Activated T-cell treated with anti-CD3 and anti-CD28 coated beads, Interleukin-2, amount 50 U/mL, for 24 hours (primary cell): ENCODE measurements at places on chromosomes 5 and 9.

- H3K36me3 ChIP-seq: no peaks in the 10 kb centered on the region
- H3K27me3 ChIP-seq: peaks cover 70% of the 10 kb centered on the region
- no peak overlapping the region for H3K27ac ChIP-seq
- H3K4me1 ChIP-seq: no peaks in the 10 kb centered on the region
- H3K4me3 ChIP-seq: no peak overlapping the region
These were observed 18.1 kb downstream of the MAP1B start for GRCh38 chr5:72125271-72125940.

DNA sequence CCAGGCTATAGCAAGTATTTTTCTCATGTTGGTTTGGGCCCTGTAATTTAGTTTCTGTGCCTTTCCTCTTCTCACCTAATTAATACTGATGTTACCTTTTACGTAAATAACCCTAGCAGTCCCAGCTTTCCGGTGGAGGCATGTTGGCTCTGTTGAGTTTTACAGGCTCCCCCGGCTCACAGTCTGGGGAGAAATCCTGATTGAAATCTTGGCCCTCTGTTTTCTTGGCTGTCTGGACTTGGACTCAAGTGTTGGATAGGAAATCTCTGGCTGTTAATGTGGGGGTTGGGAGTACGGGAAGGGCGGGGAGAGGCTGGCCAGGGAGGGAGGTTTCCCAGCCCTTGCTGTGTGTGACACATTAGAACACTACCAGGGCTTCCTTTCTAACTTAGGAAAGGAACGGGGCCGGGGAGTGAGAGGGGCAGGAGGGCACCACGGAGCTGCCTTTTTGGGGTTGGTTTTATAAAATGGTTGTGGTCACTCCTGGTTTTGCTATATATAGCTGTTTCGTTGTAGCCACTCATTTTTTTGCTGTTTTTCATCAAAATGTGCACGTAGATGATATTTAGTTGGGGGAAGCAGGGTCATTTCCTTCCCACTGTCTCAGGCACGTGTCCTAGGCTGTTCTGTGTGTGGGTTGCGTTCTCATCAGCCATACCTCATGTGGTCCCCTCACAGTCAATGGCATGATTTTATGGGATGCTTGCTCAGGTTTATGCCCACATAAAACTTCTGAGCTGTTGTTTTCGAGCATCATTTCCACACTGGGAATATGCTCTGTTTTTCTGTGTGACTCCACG, 11.0 kb downstream of the TRIO start:
- H3K27ac ChIP-seq: no peak overlapping the region
- H3K36me3 ChIP-seq: no peaks in the 10 kb centered on the region
- no peak overlapping the region for H3K4me3 ChIP-seq
- no peak for DNase-seq
- H3K27me3 ChIP-seq: peaks cover 36% of the 10 kb centered on the region

DNA sequence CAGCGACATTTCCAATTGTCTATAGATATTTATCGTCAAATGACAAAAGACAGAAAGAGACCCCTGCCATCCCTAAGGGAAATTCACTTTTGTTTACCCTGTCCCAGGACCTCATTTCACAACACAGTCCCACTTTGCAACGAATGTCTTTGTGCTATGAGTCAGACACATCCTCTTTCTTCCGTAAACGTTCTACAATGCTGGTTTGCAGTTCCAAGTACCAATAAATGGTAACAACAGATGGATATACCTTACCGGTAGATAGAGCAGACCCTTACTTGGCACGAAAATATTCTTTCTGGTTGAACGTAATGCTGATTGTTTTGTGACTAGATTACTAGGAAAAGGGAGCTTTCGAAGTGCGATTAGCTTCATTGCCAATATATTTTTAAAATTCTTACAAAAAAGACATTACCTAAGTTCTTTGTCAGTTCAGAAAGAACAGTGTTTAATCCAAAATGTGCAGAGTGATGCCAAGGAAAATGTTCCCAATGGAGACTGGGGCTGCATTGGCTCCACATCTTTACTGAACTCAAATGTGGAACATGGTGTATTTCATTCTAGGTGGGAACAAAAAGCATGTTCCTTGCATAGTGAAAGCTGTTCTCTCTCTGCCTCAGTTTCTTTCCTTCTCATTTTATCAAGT, 202.5 kb upstream of the SLC27A6 start:
- DNase-seq: no peak
- H3K27ac ChIP-seq: no peak overlapping the region
- H3K4me1 ChIP-seq: no peaks in the 10 kb centered on the region
- H3K27me3 ChIP-seq: no peaks in the 10 kb centered on the region
- no peaks in the 10 kb centered on the region for H3K36me3 ChIP-seq
- H3K4me3 ChIP-seq: no peak overlapping the region

DNA sequence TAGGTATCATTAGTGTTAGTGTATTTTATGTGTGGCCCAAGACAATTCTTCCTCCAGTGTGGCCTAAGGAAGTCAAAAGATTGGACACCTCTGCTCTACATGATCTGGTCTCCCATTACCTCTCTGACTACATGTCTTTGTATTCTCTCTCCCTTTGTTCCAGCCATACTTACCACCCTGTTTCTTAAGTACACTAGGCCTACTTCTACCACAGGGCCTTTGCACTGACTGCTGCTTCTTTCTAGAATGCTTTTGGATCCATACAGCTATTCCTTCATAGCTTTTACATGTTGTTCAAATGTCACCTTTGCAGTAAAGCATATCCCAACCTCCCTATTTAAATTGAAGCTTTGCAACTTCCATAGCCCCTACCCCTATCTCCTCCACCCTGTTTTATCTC, 5.4 kb downstream of the XRCC4 start:
- H3K27ac ChIP-seq: no peak overlapping the region
- no peaks in the 10 kb centered on the region for H3K27me3 ChIP-seq
- no peak overlapping the region for H3K4me3 ChIP-seq
- peaks cover 5% of the 10 kb centered on the region for H3K36me3 ChIP-seq
- DNase-seq: no peak

DNA sequence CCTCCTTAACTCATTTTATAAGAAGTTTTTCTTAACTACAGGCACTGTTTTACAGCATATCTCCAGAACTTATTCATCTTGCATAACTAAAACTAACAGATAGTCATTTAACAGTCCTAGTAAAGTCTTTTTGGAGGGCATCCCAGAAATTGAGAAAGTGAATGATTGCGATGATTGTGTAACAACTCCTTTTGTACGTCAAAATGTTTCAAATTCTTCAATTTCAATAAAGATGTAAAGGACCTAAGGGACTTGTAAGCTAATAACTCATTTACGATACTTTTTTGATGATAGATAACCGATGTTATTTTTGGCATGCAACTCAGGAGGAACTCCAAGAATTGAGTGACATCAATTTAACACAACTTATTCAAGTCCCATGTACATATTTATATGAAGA, 42.7 kb downstream of the SVEP1 start:
- no peak overlapping the region for H3K4me3 ChIP-seq
- H3K27ac ChIP-seq: no peak overlapping the region
- no peaks in the 10 kb centered on the region for H3K27me3 ChIP-seq
- H3K36me3 ChIP-seq: no peaks in the 10 kb centered on the region

GRCh38 chr5:147601652-147602051, 91.8 kb upstream of the DPYSL3 start:
- no peaks in the 10 kb centered on the region for H3K27me3 ChIP-seq
- no peak for DNase-seq
- no peaks in the 10 kb centered on the region for H3K4me1 ChIP-seq

GRCh38 chr5:100270023-100270771, 265.0 kb upstream of the FAM174A start:
- no peaks in the 10 kb centered on the region for H3K36me3 ChIP-seq
- no peaks in the 10 kb centered on the region for H3K27me3 ChIP-seq
- no peak overlapping the region for H3K4me3 ChIP-seq
- H3K4me1 ChIP-seq: no peaks in the 10 kb centered on the region
- DNase-seq: no peak

DNA sequence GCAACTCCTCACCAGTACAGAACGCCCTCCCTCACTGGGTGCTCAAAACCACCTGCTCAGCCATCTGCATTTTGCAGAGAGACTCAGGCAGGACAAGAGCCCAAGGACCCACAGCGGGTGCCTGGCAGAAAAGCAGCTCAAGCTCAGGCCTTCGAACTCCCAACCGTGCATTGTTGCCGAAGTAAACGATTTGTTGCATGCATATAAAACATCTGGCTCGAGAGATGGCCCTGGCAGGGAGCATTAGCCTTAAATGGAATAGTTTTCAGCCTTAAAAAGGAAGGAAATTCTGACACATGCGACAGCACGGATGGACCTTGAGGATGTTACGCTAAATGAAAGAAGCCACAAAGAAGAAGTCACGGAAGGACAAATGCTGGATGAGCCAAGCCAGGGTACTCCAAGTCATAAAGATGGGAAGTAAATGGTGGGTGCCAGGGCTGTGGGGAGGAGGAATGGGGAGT, 160.4 kb upstream of the PHYKPL start:
- no peak overlapping the region for H3K4me3 ChIP-seq
- H3K27ac ChIP-seq: no peak overlapping the region

DNA sequence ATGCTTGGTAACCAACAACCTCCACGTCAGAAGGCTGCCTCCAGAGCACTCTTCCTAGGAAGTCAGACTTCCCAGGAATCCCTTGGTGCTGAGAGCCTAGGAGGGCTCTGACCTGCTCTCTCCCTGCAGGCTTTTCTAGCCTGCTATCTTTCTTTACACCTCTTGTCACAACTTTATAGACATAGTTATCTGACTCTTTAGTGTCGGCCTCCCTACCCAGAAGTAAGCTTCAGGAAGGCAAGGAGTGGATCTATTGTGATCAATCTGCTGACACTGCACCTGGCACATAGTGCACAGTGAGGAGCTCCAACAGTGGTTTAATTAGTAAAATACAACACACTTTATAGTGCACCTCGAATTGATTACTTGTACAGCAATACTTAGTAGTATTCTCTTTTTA, 2.3 kb downstream of the AFAP1L1 start:
- no peaks in the 10 kb centered on the region for H3K36me3 ChIP-seq
- H3K27me3 ChIP-seq: peaks cover 40% of the 10 kb centered on the region
- H3K27ac ChIP-seq: no peak overlapping the region
- no peak for DNase-seq
- peaks cover 11% of the 10 kb centered on the region for H3K4me1 ChIP-seq

- H3K4me1 ChIP-seq: peaks cover 8% of the 10 kb centered on the region
- peaks cover 89% of the 10 kb centered on the region for H3K36me3 ChIP-seq
- no peaks in the 10 kb centered on the region for H3K27me3 ChIP-seq
- no peak for DNase-seq
- no peak overlapping the region for H3K4me3 ChIP-seq
These were observed 25.9 kb upstream of the F2RL2 start for GRCh38 chr5:76649140-76649539.

DNA sequence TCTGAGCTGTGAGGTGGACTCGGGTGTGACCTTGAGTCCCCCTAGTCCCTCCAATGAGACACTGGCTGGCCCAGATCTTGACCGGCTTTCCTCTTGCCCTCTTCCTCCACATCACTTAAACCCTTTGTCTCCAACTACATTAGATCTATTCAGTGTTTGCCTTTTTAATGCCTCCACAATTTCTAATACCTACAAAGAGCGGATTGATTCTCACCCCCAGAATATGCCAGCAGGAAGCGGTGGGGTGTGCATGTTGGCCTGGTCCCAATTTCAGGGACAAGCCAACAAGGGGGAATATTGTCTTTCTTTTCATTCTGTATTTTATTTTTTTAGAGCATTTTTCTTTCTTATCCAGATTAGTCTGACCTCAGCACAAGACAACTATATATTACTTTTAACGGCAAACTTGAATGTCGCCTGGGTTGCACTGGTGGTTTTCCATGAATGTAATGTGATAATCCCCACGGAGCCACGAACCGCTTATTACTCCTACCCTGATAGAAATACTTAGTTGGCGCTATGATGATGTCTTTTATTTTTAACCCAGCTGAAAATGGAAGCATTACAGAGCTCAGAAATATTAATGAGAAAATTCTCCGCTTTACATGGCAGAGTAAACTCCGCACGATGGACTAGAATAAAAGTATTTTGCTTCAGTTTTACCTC, 68.5 kb upstream of the MYO10 start:
- no peak overlapping the region for H3K4me3 ChIP-seq
- H3K4me1 ChIP-seq: no peaks in the 10 kb centered on the region
- H3K36me3 ChIP-seq: no peaks in the 10 kb centered on the region
- DNase-seq: no peak

DNA sequence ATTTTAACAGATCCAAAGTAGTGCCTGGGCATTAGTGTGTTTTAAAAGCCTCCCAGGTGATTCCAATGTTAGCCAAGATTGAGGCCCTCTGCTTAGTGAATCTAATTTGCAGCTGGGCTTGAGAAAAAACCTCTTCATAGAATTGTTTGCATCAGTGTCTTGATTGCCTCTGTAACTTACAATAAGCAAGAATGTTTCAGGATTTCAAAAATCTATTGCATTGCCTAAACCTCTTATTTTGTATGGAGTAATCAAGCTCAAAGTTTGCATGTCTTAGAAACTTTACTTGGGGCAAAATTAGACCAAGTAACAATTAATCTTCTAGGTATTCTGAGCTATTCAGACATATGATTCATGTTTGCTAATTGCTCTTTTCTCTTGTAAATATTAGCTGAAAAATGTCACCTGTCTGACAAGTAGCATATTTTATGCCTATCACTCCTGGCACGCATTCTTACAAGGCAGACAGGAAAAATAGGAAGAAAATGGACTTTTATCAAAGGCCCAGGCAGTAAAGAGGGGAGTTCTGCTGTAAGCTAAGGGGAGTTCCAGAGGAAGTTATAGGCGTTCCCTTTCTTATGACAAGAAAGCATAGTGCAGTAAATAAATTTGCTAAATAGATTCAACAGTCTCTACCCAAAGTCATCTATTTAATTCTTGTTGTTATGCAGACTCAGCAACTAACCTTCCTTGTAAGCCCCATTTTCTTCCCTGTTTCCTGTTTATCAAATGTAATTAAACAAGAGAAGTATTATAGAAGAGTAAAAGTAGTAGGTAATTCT, 21.0 kb downstream of the PDCD1LG2 start:
- no peak overlapping the region for H3K4me3 ChIP-seq
- H3K36me3 ChIP-seq: no peaks in the 10 kb centered on the region
- peaks cover 41% of the 10 kb centered on the region for H3K4me1 ChIP-seq
- H3K27ac ChIP-seq: no peak overlapping the region

GRCh38 chr9:75803130-75803529, 87.3 kb upstream of the PCSK5 start:
- no peak overlapping the region for H3K4me3 ChIP-seq
- peaks cover 2% of the 10 kb centered on the region for H3K27me3 ChIP-seq
- H3K27ac ChIP-seq: no peak overlapping the region
- DNase-seq: no peak
- H3K4me1 ChIP-seq: no peaks in the 10 kb centered on the region
- H3K36me3 ChIP-seq: no peaks in the 10 kb centered on the region

GRCh38 chr9:124877021-124877782, 15.3 kb downstream of the ARPC5L start:
- H3K27me3 ChIP-seq: no peaks in the 10 kb centered on the region
- no peak for DNase-seq
- peaks cover 100% of the 10 kb centered on the region for H3K36me3 ChIP-seq
- peak overlapping the region; percentile 48 for H3K27ac ChIP-seq

- H3K36me3 ChIP-seq: no peaks in the 10 kb centered on the region
- no peak overlapping the region for H3K27ac ChIP-seq
- no peaks in the 10 kb centered on the region for H3K4me1 ChIP-seq
- H3K4me3 ChIP-seq: no peak overlapping the region
These were observed 598.4 kb upstream of the EDIL3 start for GRCh38 chr5:84983093-84983492.

GRCh38 chr5:2892466-2893000, 141.1 kb upstream of the IRX2 start:
- H3K4me1 ChIP-seq: no peaks in the 10 kb centered on the region
- H3K36me3 ChIP-seq: no peaks in the 10 kb centered on the region
- no peak overlapping the region for H3K27ac ChIP-seq
- DNase-seq: no peak
- H3K4me3 ChIP-seq: no peak overlapping the region
- H3K27me3 ChIP-seq: no peaks in the 10 kb centered on the region

- no peak overlapping the region for H3K4me3 ChIP-seq
- H3K27ac ChIP-seq: no peak overlapping the region
- no peaks in the 10 kb centered on the region for H3K27me3 ChIP-seq
- DNase-seq: no peak
- no peaks in the 10 kb centered on the region for H3K36me3 ChIP-seq
These were observed 675 bp upstream of the SPAAR start for GRCh38 chr9:35908504-35909125.
